ENCODE measurements at places on chromosomes 4 and X.

DNA sequence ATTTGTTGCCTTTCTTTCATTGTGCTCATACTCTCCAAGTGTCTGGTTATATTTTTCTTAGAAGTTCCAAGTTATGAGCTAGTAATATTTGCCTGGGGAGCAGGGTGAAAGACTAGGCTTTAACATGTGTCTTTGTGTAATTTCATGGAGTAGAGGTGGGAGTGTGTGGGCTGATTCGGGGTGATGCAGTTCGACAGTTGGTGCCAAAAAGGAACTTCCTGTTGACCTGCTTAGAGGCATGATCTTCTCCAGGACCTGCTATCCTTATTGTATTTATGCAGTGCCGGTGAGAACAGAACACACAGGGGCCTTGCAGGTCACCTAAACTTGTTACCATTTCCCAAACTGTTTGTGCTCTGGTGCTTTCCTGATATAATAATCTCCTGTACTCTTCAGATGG lies 21.2 kb downstream of the USP53 start:
- DNase-seq = no peak

- DNase-seq = no peak
Observed at GRCh38 chr4:56130606-56131155, 181.9 kb downstream of the CEP135 start.

DNA sequence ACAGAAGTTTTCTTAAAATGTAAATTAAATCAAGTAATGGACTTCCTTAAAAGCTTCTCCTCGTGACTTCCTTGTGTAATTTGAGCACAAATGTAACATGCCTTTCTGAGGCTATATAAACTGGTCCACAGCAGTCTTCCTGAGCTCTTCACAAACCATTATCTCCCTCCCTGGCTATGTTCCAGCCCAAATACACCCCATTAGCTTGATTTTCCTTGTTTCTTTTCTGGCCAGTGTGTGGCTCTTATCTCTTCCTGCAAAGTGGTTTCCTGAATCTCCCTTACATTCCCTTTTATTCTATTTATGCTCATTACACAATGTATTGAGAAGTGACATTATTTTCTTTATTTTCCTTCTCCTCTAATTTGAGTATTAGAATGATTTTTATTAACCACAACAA lies 1085.3 kb upstream of the PCDH10 start:
- no peak for DNase-seq

DNA sequence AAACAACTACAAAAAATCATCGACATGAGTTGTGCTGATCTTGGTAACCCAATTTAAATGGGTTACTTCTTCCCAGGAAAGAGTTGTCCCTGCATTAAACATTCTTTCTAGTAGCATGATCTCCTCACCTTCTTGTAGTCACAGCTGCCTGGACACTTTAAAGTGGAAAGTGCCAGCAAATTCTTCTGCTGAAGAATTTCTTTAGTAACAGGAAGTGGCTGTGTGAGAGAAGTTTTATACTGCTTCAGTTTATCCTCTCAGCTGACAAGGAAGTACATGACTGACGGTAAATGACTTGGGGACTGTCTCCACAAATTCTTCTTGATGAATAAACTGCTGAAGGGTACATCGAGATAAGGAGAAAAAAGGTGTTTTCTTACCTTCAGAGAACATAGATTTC lies 18.2 kb upstream of the TNIP3 start:
- no peak for DNase-seq

GRCh38 chr4:17567271-17567670 lies 9.7 kb upstream of the LAP3 start:
- no peak for DNase-seq

GRCh38 chr4:87939978-87940690 lies 35.4 kb upstream of the SPP1 start:
- DNase-seq = no peak

GRCh38 chr4:28007693-28008092 lies 1147.1 kb downstream of the STIM2 start:
- DNase-seq = no peak

GRCh38 chr4:71382900-71383560 lies 44.2 kb downstream of the SLC4A4 start:
- DNase-seq = no peak

- no peak for DNase-seq
Observed at GRCh38 chrX:123738378-123738940, 5.6 kb upstream of the THOC2 start.

DNA sequence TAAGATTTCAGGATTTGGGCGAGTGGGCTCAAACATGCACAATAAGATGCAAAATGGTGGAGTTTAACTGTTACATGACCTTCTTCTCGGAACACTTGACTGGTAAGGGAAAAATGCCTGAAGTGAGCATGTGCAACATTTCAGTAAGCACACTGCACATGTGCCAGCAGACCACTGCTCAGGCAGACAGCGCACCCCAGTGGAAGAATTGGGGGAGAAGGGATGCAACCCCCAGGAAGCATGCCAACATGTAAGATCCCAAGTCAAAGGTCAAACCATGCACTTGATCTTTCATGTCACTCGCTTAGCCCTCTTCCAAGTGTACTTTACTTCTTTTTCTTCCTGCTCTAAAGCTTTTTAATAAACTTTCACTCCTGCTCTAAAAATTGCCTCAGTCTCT lies 256.3 kb downstream of the CENPC start:
- DNase-seq = no peak

- DNase-seq = no peak
Observed at GRCh38 chr4:188171551-188171950, 32.3 kb downstream of the TRIML1 start.

GRCh38 chrX:14362721-14363120 lies 166.6 kb upstream of the GLRA2 start:
- no peak for DNase-seq

DNA sequence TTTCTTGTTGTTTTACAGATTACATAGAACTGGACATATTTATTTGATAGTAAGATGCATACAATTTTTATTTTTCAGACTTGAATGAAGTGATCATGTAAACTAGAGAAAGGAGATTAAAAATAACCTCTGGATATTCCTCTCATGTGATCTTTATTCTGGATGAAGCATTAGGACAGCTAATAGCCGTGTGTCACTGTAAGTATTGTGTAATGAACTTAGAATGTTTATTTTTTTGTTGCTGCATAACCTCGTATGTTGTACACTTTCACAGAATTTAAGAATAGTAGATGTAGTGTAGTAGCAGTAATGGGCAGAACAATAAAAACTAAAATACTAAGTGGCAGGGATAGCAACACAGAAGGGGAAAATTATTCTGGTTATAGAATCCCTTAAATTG lies 2094.5 kb upstream of the TENM3 start:
- no peak for DNase-seq

GRCh38 chrX:53318766-53319353 lies 37.5 kb upstream of the IQSEC2 start:
- no peak for DNase-seq

DNA sequence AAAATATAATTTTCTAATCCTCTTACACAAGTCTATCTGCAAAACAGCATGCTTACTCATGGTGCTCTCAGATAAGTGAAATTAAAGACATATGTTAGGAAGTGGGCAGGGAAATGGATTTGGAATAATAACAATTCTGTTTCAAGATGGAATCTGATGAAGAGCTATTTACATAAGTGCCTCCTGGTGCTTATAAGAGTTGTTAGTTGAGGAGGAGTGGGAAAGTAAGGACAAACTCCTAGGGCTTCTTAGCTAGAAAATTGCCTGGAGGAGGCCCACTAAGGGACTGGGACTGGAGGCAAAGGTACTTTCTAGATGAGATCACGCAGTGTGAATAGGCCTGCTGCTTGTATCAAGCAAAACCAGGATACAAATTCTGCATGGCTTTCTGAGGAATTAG lies 939.8 kb downstream of the GLUD2 start:
- no peak for DNase-seq

- no peak for DNase-seq
Observed at GRCh38 chr4:65401083-65401482, 269.2 kb downstream of the EPHA5 start.

DNA sequence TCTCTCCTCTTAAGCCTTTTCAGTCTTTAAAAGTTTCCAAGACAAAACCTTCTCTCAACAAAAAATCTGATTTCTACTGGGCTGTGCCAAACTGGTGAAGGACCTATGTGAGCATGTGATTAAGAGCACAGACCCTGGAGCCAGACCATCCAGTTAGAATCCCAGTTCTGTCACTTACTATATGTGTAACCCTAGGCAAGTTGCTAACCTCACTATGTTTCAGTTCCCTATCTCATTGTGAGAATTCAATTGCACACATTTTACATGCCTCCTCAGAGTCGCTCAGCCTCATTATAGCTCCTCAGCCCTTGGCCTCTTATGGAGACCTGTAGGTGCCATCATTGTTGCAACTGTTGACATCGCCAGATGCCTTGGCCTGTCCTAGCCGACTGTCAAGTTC lies 54.1 kb upstream of the VEGFD start:
- DNase-seq = no peak

DNA sequence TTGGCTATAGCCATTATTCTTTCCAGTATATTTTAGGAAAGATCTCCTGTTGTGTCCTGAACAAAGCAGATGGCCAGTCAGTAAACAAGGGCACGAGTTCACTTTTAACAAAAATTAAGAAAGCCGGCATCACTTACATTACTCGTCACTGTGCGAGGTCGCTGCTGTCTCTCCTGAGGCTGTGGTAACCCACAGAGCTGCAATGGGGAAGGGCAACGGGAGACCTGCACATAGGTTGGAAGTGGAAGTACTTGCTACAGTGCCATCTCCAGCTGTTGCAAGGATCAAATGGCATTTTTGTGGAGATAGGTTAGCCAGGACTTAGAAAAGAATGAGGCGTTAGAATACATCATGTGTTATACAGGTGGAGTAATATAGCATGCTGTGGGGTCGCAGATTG lies 132.2 kb downstream of the KLHL8 start:
- no peak for DNase-seq
